ENCODE measurements at places on chromosomes 7 and 10.

DNA sequence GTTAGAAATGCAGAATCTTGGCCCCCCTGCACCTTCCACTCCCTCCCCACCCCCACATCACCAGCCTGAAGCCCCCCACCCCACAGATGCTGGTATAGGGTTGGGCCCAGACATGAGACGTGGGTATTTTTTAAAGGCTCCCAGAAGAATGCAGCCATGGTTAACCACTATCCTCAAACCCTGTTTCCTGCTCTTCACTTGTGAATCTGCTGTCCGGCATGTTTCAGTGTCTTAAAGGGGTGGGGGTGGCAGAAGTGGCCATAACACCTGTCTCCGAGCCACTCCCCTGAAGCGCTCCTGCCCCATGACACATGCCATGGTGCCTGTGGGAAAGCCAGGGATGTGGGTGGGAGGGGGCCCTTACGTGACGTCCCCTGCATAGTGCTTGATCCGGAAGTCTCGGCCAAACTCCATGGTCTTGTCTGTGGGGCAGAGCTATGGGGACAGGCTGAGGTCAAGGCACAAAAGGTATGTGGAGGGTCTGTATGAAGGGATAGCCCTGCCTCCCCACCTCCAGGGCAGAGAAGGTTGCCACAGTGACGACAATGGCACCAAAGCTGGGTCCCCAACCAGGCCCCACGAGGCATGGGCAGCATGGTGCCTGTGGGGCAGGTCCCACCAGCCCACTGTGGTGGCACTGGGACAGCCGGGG lies 9.6 kb downstream of the MYO1G start:
- no peak for DNase-seq

- no peak for DNase-seq
These were observed 19.4 kb downstream of the ENO4 start for GRCh38 chr10:116868722-116869121.

- DNase-seq, result no peak
These were observed 152.8 kb downstream of the AUTS2 start for GRCh38 chr7:69751026-69751425.

- DNase-seq, result no peak
These were observed 662.5 kb downstream of the KCNMA1 start for GRCh38 chr10:76975126-76975525.

DNA sequence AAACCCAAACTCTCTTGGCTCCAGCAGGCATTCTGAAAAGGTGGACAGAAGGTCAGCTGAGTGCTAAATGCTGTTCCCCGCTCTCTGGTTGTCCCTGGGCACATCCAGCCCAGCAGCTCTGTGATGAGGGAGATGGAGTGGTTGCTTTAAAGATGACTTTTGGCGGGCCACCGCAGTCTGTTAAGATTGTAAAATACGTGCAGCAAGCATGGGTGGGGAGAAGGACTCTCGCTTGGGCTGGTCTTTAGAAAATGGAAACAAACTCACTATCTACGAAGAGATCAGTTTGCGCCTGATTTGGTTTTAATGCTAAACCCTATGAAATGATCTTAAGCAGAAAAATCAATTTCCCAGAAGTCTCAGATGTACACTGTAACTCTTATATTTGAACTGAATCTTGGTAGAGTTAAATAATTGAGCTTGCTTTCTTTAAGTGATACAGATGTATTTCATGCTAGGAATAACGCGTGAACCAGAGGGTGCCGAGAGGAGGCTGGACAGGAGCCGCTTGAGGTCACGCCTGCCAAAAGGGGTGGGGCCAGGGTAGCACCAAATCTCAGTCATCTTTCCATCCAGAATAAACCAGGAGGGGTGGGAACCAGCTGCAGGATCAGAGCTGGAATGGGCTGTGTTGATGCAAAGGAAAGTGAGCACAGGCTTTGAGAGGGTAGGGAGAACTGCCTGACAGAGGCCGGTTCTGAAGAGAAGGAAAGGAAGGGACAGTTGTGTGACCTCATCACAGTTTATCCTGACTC lies 170.2 kb upstream of the MKI67 start:
- DNase-seq, result no peak

Data from activated CD4-positive, alpha-beta T cell treated with anti-CD3 and anti-CD28 coated beads, Interleukin-2, amount 50 U/mL, for 16 hours (primary cell).